ENCODE measurements at places on chromosomes 7 and 10.

DNA sequence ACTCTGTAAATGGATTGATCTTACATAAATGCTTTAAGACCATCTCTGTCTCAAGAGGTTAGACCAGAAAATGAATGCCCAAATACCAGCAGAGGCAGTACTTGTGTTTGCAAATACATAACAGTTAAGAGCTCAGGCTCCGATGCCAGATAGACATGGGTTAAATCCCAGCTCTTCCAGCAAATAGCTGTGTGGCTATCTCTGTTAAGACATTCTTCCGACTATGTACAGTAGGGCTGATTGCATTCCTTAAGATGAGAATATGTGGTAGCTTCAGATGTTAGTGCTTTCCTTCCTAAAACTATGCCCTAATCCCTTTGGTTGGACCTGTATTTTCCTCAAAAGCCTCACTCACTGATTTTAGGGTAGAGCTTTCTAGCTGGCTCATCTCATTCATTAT, 2.2 kb downstream of the IDE start:
- no peak for DNase-seq

GRCh38 chr7:50416527-50417182, 33.5 kb downstream of the FIGNL1 start:
- peak; percentile 40 for DNase-seq

- no peak for DNase-seq
Measured at GRCh38 chr7:144820552-144820951, 15.3 kb downstream of the TPK1 start.

- DNase-seq: no peak
Measured at GRCh38 chr10:13978533-13979115, 352.1 kb downstream of the FRMD4A start.

GRCh38 chr10:43360086-43360485, 11.3 kb upstream of the FXYD4 start:
- no peak for DNase-seq

DNA sequence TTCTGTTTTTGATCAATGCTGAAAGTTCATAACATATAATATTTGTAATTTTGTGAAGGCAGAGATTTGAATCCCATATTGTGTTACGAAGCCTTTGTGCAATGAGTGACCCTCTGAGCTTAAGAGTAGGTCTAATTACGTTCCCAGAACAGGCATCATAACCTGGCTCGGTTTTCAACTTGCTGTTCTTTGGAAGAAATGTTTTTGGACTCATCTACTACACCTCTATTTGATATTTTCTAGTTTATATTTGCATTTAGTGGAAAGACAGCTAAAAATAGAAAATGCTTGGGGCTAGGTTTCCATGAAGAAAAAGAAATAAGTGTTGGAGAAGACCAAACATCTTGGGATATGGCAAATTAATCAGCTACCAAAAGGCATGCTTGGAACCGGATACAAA, 234.8 kb downstream of the AGMO start:
- no peak for DNase-seq

- DNase-seq: no peak
Measured at GRCh38 chr7:48009954-48010353, 19.0 kb downstream of the SUN3 start.

GRCh38 chr7:28165261-28165660, 15.3 kb downstream of the JAZF1 start:
- DNase-seq: no peak

GRCh38 chr7:84722086-84722485, 464.8 kb downstream of the SEMA3D start:
- no peak for DNase-seq

- DNase-seq: no peak
Measured at GRCh38 chr10:107091126-107091525, 73.4 kb downstream of the SORCS1 start.

DNA sequence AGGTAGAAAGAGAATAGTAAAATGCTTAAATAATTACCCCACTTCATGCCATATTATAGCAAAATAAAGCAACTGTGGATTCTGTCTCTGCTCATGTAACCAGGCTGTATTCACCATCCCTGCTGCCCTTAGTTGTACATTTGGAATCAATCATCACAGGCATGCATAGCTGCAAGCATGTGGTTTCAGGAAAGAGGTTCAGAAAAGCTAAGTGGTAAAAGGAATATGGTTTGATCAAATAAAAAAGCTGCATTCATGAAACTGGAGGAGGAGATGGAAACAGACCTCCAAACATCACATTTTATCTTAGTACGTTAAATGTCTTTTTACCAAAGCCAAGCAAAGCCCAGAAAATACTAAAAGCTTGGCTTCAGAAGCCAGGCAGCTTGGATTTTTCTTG, 81.3 kb downstream of the ADAM22 start:
- no peak for DNase-seq

- no peak for DNase-seq
Measured at GRCh38 chr10:76337641-76338040, 906.2 kb downstream of the LRMDA start.

GRCh38 chr10:61271127-61271780, 181.9 kb downstream of the TMEM26 start:
- no peak for DNase-seq

- DNase-seq: no peak
Measured at GRCh38 chr10:44280226-44281014, 104.5 kb downstream of the CXCL12 start.

GRCh38 chr10:106836933-106837663, 327.4 kb downstream of the SORCS1 start:
- DNase-seq: no peak

DNA sequence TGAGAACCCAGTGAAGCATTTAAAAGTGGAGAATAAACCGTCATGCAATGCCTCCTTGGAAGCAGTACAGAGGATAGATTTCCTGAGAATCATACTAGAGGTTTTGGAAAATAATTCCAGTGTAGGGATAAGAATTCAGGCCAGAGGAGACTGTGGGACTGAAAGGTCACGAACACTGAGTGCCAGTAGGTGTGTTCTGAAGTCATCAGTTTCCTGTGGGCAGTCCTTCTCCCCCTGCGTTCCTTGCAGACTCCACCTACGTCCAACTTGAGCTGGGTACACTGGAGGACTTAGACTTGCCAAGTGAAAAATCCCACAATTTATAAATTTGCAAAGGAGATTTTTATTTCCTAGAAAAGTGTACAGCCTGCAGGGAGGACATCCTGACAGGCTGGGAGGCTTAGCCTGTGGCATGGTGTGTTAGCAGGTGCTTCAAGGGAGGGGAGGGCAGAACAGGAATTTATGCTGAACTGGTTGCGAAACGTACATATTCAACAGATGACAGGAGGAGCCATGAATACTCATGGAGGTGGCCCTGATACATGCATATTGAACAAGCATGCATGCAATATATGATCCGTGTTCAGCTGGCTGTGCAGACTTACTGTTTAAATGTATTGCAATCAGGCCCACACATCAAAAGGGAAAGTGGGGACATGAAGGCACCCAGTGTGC, 72.9 kb upstream of the POM121L12 start:
- no peak for DNase-seq

GRCh38 chr10:15325243-15325943, 45.7 kb downstream of the FAM171A1 start:
- DNase-seq: no peak

DNA sequence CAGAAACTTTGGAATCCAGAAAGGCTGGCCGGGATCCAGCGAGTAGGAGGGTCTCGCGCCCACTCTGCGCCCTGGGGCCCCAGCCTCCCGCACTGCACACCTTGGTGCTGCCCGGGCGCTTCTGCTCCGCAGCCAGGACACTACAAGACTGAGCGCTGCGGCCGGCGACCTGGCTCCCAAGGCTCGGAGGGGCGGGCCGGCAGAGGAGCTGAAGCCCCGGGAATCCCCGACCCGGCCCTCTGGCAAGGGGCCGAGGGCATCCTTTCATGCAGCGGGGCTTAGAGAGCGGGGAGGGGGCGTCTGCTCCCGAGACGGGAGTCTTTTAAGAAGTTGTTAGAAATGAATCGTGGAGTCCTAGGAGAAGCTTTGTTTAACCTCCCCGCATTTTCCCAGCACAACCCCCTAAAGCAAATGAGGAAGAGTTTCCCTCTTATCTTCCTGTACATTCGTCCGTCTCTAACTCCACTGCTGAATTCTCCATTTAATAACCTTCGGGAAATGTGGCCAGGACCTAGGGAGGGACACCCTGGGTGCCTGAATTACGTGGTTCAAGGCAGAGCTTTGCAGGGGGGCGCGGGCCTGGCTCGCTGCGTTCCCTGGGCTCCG, 1.1 kb downstream of the VWC2 start:
- no peak for DNase-seq

GRCh38 chr10:102208311-102209035, 17.6 kb upstream of the ELOVL3 start:
- no peak for DNase-seq

GRCh38 chr7:139124084-139124914, 14.8 kb upstream of the ZC3HAV1 start:
- no peak for DNase-seq
